Activated naive CD4-positive, alpha-beta T cell treated with anti-CD3 and anti-CD28 coated beads, Interleukin-2, amount 10 ng/mL, durations not matched to agents 5 hours and 36 hours (primary cell): ENCODE measurements at places on chromosomes 1 and 21. TPM values are rescaled to one million over a fixed set of nuclear protein-coding genes. Genes with fewer than 3 reads are reported as not detected.

The RIPPLY3 gene
- 0.14 TPM for total RNA-seq

The RNU1-4 gene
- 2,872 TPM for total RNA-seq

The CTSE gene
- not detected for total RNA-seq

The CASZ1 gene
- total RNA-seq, result 8.8 TPM

The GORAB gene
- 11.9 TPM for total RNA-seq

The SLC6A17 gene
- total RNA-seq, result not detected

The IFNLR1 gene
- 2.7 TPM for total RNA-seq

The FAM72B gene
- total RNA-seq, result 19.5 TPM

The ANKRD45 gene
- total RNA-seq, result not detected

The TESK2 gene
- total RNA-seq, result 4.0 TPM

The AXDND1 gene
- total RNA-seq, result not detected

The TACSTD2 gene
- not detected for total RNA-seq

The SDHB gene
- total RNA-seq, result 65.2 TPM

The FMO4 gene
- 1.3 TPM for total RNA-seq

The NEK2 gene
- 26.7 TPM for total RNA-seq

The SLC44A5 gene
- total RNA-seq, result 2.2 TPM

The KCNJ15 gene
- total RNA-seq, result not detected

The FCER1A gene
- total RNA-seq, result not detected

The ITGB2 gene
- total RNA-seq, result 565 TPM

The CAPN8 gene
- total RNA-seq, result not detected

The GPA33 gene
- total RNA-seq, result 8.4 TPM

The PTPRC gene
- total RNA-seq, result 826 TPM

The CAMK2N1 gene
- total RNA-seq, result 0.83 TPM

The CMPK1 gene
- 102 TPM for total RNA-seq

The LRRC7 gene
- not detected for total RNA-seq

The PGD gene
- 70.9 TPM for total RNA-seq

The OR2L3 gene
- not detected for total RNA-seq

The PGBD5 gene
- not detected for total RNA-seq

The C1orf116 gene
- total RNA-seq, result not detected

The BEST4 gene
- 0.65 TPM for total RNA-seq

The CACNA1S gene
- not detected for total RNA-seq

The FNDC10 gene
- 9.1 TPM for total RNA-seq

The KIF2C gene
- total RNA-seq, result 75.3 TPM
